ENCODE measurements at places on chromosomes 5 and 9.

DNA sequence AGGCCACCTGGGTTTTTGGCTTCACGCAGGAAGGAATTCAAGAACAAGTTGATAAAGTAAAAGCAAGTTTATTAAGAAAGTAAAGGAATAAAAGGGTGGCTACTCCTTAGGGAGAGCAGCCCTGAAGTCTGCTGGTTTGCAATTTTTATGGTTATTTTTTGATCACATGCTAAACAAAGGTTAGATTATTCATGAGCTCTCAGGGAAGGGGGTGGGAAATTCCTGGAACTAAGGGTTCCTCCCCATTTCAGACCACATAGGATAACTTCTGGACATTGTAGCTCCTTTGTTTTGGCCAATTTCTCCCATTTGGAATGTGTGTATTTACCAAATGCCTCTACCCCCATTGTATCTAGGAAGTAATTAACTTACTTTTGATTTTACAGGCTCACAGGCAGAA, 63.9 kb upstream of the SYK start:
- no peak for DNase-seq

GRCh38 chr9:109477258-109478050, 20.7 kb downstream of the PTPN3 start:
- no peak for DNase-seq

DNA sequence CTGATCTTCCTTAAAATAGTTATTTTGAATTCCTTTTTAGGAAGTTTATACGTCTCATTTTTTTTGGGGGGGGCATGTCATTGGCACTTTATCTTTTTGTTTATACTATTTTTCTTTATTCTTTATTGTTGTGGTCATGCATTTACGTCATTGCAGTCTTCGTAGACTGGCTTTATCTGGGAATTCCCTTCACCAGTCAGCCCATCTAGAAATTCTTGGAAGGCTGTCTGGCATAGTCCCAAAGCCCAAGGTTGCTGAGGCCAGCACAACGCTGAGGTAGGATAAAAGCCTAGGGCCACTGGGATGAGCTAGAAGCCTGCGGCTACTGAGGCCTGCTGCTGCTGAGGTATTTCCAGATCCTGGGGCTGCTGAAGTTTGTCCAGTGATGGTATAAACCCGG, 121.5 kb downstream of the ISOC1 start:
- no peak for DNase-seq

GRCh38 chr5:118115791-118116190, 872.6 kb downstream of the DTWD2 start:
- no peak for DNase-seq

DNA sequence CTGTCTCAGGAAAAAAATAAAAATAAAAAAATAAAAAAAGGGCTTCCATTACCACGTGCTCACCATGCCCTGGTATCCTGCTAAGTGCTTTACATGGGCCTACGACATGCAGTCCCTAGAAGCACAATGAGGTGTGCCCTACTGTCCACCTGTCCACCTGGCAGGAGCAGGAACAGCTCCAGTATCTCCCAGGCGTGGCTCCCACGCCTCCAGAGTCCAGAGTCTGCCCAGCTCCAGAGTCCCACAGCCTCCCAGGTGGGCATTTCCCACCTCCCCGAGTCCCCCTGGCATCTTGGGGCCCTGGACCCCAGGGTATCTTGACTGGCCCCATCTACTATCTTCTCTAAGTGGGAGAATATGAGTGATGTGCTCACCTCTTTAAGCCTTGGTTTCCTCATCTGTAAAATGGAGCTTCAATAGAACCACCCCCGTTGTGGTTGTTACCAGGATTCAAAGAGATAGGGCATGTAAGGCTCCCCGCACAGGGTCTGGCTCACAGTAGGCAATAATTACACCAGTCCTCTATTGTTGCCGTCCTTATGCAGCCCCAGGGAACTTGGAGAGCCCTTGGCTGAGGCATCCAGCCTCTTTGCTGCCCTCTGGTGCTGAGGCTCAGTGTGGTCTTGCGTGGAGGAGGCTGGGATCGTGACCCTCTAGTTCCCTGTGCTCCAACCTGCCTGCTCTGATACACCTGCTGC, 8.9 kb downstream of the CXCL14 start:
- peak; percentile 8 for DNase-seq

- no peak for DNase-seq
These were observed 914.4 kb upstream of the SEMA6A start for GRCh38 chr5:117488976-117489500.

DNA sequence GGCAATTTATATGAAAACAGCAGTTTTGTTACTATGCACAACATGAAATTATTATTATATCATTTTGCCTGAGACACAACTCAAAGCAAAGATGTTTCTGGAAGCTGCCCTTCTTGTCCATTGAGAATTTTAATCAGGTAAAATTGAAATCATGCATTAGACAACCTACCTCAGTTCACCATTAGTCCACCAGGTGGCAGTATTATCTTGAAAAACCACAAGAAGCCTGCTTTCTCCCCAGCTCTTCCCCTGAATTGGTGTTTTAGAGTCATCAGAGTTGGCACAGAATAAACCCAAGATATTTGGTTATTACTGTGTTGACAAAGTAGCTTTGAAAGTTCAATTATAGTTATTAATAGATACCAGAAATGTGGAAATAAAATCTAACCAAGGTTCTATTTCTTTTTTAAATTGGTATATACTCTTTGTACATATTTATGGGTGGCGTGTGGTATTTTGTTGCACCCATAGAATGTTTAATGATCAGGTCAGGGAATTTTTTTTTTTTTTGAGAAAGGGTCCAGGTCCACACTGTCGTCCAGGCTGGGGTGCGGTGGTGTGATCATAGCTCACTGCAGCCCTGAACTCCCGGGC, 25.7 kb downstream of the UTP15 start:
- peak; percentile 40 for DNase-seq

Data from COLO829 (cell line).